Right lung (tissue), 10 donors: ENCODE measurements at places on chromosomes 3 and 15. TPM values are rescaled to one million over a fixed set of nuclear protein-coding genes. Genes with fewer than 3 reads are reported as not detected.
A peak's percentile ranks its signal among the peaks of the same experiment; 100 is the strongest.

- peak; percentile 24 for DNase-seq
Measured at GRCh38 chr15:64216730-64217428, 54.1 kb upstream of the PPIB start.

DNA sequence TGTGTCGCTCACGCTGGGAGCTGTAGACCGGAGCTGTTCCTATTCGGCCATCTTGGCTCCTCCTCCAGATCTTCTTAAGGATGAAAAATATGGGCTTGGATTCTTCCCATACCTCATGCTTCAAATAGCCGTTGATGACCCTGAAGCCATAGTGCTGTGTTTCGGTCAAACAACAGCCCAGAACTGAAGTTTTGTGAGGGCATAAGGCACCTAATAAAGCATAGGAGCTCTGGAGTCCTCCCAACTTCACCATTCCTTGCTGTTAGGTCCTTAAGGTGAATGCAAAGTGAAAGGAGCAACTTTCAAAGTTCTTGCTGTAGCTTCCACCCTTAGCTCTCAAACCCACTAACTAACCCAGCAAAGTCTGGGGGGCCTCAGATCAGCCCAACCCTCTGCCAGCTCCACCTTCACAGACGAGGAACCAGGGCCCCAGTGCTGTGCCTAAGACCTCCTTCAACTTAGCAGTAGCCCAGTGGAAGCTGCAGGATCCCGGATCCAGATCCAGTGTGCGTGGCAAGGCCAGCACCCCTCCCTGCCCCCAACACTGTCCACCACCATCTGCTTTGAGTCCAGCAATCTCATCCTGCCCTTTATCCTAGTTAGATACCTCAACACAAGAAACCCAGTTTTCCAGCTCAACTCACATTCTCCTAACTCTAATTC is at the start of gene GRK7:
GRK7 (plus strand) TSS at position 321 of the 663 bp plus-strand sequence. CDS start 14,877 bp downstream, outside the sequence.
- no peak for DNase-seq

The SLC28A1 gene
- 0.24 TPM for polyA plus RNA-seq

- DNase-seq: no peak
Measured at GRCh38 chr15:71781179-71781964, 29.0 kb upstream of the NR2E3 start.

The LYSMD4 gene
- polyA plus RNA-seq: 14.9 TPM

DNA sequence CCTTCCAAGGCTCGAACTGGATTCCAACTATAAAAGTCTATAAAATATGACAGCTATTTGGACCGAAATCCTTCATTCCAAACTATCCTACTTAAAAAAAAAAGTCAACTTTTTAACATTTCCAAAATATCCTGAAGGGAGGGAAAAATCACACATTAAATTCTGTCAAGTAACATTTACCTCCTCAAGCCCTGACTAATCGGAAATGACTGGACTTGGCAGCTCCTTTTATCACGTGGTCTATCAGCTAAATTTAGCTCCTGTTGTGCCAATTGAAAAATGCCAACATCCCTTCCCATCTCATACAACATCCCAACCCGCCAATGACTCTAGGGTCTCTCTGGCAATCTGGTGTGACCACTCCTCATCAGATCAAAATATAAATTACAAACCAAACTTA is 297.9 kb downstream of the FHIT start:
- DNase-seq: no peak

- no peak for DNase-seq
Measured at GRCh38 chr3:65190111-65190510, 502.3 kb upstream of the ADAMTS9 start.

DNA sequence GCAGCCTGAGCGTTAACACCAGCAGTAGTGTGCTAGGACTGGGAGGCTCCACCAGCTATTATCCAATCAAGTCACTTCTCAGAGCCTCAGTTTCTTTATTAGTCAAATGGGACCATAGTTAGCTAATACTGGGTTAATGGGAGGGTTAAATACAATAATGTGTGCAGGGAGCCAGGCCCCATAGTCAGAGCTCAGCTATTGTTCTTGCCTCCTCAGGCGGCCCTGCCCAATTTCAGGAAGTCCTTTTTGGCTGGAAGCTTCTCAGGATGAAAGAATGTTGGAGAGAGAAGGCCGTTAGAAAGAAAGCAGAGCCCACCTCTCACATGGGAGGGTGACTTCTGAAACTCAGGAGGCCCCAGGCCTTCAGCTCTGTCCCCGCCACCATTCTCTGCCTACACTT is 39.5 kb upstream of the SMAD6 start:
- DNase-seq: no peak

The VPS39 gene
- polyA plus RNA-seq: 90.3 TPM

GRCh38 chr15:100254285-100254684 is 87.5 kb downstream of the ADAMTS17 start:
- no peak for DNase-seq

DNA sequence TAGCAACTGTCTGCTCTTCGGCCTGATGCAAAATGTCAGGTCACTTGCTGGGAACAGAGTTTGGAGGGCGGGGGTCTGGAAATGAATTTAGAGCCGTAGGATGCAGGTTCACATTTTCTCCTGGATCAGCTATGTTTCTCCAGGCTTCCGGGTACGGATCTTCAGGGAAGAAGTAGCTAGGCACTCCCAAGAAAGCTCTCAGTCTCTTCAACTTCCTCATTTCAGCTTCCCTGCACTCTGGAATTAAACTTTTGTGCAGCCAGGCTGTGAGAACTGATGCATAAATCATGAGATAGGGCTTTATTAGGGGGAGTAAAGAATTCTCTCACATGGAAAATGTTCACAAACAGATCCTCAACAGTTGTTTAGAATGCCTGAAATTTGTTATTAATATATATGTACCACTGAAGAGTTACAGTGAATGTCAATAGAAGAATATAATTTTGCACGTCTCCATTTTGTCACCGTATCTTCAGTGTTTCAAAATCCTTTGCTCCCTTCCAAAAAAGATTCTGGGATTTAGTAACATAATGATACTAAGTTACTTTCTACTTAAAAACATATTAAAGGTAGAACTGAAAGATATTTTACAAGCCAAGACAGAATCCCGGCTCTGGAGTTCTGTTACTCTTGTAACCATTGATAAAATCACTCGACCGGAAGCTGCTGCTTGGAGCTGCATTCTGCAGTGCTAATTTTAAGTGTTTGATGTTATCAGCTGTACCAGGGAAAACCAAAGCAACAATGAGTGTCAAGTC is 178.5 kb upstream of the P2RY1 start:
- no peak for DNase-seq

GRCh38 chr15:74377831-74378766 is 10.7 kb upstream of the CYP11A1 start:
- DNase-seq: no peak

DNA sequence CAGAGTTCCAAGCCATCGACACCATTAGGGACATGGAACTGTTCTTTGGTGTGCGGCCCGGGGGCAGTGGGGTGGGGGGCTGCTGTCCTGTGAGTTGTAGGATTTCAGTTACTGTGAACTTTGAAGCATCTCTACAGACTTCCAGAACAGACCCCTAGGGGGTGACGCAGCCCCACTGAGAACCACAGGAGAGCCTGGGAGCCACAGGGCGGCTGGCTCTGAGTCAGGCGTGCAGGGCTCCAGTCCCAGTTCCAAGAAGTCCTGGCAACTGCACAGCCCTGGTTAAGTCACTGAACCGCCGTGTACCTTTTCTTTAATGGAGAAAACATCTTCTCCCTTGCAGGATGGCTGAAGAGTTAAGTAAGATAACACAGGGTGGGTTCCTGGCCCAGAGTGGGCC is 23.5 kb upstream of the LRTM1 start:
- DNase-seq: peak; percentile 73

The LTK gene
- 3.1 TPM for polyA plus RNA-seq

DNA sequence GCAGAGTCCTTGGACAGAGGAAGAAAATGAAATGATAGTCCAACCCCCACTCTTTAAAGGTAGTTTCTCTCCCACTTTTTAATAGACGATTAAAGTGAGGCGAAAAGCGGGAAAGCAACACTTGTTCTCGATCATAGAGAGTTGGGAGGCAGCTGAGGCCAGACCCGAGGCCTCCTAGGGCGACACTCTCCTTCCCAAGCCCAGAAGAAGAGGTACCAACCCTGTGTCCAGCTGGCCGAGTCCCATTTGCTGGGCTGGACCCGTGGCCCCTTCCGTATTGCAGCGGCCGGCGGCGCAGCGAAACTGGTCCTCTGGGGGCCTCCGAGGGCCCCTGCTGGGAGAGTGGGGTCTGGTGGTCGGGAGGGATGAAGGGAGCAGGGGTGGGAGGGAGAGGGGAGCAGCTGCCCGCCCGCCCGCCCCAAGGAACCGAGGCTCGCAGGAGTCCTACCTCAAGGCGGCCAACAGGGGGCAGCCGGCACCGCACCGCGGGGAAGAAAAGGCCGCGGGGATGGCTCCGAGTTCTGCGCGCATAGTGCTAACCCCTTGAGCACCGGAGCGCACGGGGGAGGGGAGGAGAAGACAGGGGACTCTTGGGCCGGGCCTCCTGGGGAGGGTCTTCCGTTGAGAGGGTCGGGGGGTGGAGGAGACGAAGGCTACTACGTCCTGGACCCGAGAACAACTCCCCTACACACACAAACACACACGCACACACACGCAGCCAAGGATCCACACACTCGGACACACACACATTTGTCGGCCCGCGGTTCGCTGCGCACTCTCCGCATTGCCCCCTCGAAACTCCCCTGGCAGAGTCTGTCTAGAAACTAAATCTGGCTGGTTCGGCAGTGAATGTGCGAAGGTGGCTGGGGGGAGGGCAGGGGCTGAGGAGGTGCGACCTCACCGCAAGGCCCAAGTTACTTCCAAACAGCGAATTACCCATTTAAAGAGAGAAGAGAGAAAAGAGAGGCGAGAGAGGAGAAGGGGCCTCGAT is 2.0 kb downstream of the WNT5A start:
- peak; percentile 77 for DNase-seq

GRCh38 chr3:187015903-187016638 is 85.7 kb downstream of the ST6GAL1 start:
- no peak for DNase-seq

DNA sequence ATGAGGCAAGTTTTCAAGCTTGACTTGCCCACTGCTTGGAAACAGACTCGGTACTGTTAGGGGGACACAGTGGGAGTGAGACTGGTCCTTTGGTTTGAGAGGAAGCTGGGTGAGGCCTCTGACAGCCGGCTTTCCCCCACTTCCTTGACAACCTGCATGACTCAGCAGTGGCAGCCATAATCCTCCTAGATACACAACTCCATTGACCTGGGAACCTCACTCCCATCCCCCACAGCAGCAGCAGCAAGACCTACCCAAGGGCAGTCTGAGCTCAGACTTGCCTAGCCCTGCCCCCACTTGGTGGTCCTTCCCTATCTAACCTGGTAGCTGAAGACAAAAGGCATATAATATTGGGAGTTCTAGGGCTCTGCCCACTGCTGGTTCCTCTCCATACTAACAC is 1043.5 kb upstream of the ALCAM start:
- DNase-seq: no peak

The SEMA6D gene
- 47.1 TPM for polyA plus RNA-seq

The ZDHHC23 gene
- polyA plus RNA-seq: 5.5 TPM
